Activated naive CD8-positive, alpha-beta T cell treated with anti-CD3 and anti-CD28 coated beads, Interleukin-2, amount 10 ng/mL, durations not matched to agents 7 days and 5 days (primary cell): ENCODE measurements at places on chromosomes 2 and 18. TPM values are rescaled to one million over a fixed set of nuclear protein-coding genes. Genes with fewer than 3 reads are reported as not detected.

SNORC gene
- total RNA-seq: 2.1 TPM

CYP27C1 gene
- not detected for total RNA-seq

SAG gene
- total RNA-seq: not detected

TOGARAM2 gene
- 5.3 TPM for total RNA-seq

UGT1A8 gene
- total RNA-seq: not detected

COL4A4 gene
- not detected for total RNA-seq

SEPTIN10 gene
- 0.31 TPM for total RNA-seq

FSHR gene
- not detected for total RNA-seq

PARD6G gene
- total RNA-seq: 1.0 TPM

CFAP221 gene
- not detected for total RNA-seq

RAX gene
- total RNA-seq: not detected

APCDD1 gene
- total RNA-seq: not detected
